ENCODE measurements at places on chromosomes 5 and 9.

GRCh38 chr9:105188746-105189145 is 55.7 kb upstream of the SLC44A1 start:
- DNase-seq, result no peak

GRCh38 chr5:178145965-178146820 is 7.5 kb downstream of the NHP2 start:
- DNase-seq, result no peak

DNA sequence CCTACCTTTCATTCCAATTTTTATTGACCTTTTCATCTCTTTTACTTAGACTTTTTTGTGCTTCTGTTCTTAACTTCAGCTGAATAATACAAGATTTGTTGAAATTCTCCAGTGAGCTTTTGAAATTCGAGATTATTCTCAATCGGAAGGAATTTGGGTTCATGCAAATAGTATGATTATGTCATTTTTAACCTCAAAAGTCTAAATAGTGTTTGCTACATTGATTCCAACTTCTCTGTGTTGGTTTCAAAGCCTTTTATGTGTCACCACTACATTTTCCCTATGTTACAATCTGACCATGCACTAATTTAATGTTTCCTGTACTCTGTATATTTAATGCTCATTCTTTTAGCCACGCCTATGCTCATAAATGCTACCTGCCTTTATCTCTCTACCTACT is 44.1 kb downstream of the VPS13A start:
- DNase-seq, result peak; percentile 13

DNA sequence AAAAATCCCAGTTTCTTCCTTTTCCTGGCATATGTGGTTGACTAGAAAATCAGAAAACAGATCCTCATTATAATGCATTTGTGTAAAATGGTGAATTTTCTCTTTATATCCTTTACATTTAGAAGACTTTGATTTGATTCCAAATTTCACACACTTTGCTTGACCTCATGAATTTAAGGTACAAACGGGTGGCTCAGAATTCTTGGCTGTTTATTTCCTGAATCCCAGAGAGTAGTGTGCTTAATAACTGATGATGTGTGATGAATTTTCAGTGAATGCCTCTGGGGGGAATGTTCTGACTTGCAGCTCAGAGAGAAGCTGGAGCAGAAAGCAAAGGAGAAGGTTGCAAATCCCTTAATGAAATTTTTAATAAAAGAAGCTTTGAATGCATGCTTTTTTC is 126.8 kb downstream of the SPATA31D1 start:
- no peak for DNase-seq

- DNase-seq, result no peak
Observed at GRCh38 chr5:50767588-50767987, 101.2 kb downstream of the PARP8 start.

DNA sequence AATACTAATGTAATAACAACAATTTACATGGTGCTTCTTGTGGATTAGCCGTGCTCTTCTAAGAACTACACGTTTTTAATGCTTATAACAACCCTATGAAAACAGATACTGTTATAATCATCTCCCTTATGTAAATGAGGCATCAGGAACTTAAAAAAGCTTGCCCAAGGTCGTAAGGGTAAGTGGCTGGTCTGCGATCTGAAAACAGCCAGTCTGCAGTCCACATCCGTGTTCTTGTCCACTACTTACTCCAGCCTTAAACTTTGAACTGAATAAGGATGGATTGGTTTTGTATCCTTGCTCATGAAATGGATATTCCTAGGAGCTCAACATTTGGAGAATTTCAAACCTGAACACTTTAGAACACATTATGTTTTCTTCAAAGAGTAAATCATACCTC is 26.7 kb downstream of the PAM start:
- DNase-seq, result no peak

DNA sequence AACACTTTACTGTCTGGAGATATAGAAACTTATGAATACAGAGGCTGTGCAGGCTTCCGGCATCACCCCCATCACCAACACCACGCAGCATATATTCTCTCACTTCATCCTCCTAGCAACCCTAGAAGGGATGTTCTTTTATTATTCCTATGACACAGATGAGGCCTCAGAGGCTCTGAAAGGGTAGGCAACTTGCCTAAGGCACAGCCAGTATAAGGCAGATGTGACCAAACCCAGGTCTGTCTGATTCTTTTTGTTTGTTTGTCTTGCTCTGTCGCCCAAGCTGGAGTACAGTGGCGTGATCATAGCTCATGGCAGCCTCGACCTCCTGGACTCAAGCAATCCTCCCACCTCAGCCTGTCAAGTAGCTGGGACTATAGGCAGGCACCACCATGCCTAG is 22.8 kb upstream of the CORO2A start:
- no peak for DNase-seq

- no peak for DNase-seq
Observed at GRCh38 chr5:8940934-8941333, 604.9 kb downstream of the SEMA5A start.

GRCh38 chr5:53569453-53569852 is 9.0 kb downstream of the NDUFS4 start:
- no peak for DNase-seq

DNA sequence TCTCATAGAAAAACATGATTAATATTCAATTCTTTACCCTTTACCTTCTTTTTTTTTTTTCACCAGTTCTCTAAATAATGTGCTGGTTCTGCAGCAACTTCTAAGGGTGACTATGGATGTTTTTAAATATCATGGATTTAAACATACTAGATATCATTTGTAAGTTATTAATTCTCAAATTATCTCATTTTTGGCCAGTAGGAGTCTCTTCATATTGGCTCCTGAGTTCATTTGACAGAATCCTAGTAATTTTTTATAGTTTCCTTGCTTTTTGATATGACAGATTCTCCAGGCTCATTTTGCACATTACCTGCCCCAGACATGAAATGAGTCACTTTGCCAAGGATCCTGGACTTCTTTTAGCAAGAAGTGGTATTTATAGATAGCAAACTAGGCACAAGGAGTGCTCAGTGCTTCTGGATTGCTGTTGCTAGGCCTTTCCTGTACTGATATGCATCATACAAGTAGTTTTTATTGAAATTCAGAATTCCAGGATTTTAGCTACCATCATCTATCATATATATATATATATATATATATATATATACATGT is 201.3 kb upstream of the IL12B start:
- DNase-seq, result no peak

DNA sequence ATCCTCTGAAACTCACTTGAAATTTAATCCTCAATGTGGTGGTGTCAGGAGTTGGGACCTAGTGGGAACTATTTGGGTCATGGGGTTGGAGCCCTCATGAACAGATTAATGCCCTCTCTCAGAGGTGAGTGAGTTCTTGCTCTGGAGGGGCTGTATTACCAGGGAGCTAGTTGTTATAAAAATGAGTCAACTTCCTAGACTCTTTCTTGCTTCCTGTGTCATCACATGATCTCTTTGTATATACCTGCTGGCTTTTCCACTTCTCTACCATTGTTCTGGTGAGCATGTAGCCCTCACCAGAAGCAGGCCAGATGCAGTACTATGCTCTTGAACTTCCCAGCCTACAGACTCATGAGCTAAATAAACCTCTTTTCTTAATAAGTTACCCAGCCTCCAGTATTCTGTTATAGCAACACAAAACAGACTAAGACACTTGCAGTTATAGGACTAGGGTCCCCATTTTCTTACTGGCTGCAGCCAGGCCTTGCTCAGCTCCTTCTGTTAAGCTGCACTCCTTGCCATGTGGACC is 127.5 kb downstream of the SUSD1 start:
- no peak for DNase-seq

- DNase-seq, result no peak
Observed at GRCh38 chr5:175309218-175309810, 134.7 kb downstream of the DRD1 start.

GRCh38 chr5:88956416-88956815 is 73.4 kb upstream of the MEF2C start:
- no peak for DNase-seq

DNA sequence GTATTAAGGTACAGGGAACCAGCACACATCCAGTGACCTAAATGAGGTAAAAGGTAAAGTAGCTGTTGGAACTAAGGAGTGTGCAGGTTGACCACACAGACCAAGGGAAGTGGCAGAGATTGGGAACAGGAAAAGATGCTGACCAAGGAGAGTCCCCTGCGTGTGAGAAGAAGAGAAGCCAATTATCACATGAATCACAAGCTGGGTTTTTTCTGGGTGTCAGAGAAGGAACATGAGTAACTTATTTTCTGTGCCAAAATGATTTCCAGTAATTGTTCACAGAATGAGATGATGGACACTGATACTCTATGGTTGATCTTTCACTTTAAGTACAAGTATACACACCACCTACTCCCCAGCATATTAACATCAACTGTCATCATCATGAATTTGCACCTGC is 130.7 kb upstream of the ACO1 start:
- no peak for DNase-seq

- DNase-seq, result no peak
Observed at GRCh38 chr5:540071-540905, 16.0 kb upstream of the SLC9A3 start.

DNA sequence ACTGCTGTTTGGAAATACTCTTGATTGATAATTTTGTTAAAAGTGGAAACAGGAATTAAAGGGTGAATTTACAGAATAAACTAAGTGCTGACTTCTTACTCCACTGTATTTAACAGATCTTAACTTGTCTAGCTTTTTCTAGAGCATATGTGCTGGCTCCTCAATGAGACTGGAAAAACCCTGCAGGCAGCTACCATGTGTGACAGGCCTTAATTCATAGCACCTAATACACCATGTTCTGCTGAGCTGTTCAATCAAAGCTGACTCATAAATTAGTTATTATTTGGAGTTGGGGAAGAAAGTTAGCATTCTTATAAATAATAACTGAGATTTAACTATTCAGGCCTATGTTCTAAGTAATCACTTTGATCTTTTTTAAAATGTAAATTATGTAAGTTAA is 29.4 kb downstream of the CTNNAL1 start:
- DNase-seq, result no peak

DNA sequence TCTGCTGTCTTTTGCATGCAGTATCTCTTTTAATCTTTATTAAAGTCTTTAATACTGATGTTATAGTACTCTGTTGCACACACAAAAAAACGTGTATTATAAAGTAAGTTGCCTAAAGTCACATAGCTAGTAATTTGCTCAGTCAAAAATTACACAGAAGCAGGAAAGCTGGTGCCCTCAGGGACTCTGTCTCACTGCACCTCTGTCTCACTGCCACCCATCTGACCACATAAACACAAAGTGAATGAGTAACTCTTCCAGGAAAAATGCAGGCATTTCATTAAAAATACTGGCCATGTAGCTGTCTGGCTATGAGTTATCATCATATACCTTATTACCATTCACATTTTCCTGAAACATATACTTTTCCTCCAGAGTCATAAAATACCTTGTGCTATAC is 591.7 kb downstream of the CSNK1G3 start:
- DNase-seq, result peak; percentile 16

- no peak for DNase-seq
Observed at GRCh38 chr5:87282269-87282668, 14.6 kb downstream of the RASA1 start.

- DNase-seq, result peak; percentile 69
Observed at GRCh38 chr9:100277166-100277979, 75.4 kb downstream of the TEX10 start.

DNA sequence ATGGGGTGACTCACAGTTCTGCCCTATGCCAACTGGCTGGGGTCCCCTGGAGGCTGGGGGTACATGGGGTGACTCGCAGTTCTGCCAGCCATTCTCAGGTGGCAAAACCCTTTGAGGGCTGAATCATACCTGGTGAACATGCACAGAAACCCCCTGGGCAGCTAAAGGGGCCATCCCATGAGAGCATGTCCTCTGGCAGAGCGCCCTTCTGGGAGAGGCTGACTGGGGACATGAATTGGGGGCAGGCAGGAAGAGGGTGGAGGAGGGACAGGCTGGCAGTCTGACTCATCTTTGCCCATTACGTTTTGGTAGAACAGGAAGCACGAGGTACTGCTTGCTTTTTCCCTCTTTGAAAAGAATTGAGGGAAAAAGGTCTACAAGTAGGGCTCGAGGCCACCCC is 16.7 kb downstream of the TRAF1 start:
- DNase-seq, result no peak

DNA sequence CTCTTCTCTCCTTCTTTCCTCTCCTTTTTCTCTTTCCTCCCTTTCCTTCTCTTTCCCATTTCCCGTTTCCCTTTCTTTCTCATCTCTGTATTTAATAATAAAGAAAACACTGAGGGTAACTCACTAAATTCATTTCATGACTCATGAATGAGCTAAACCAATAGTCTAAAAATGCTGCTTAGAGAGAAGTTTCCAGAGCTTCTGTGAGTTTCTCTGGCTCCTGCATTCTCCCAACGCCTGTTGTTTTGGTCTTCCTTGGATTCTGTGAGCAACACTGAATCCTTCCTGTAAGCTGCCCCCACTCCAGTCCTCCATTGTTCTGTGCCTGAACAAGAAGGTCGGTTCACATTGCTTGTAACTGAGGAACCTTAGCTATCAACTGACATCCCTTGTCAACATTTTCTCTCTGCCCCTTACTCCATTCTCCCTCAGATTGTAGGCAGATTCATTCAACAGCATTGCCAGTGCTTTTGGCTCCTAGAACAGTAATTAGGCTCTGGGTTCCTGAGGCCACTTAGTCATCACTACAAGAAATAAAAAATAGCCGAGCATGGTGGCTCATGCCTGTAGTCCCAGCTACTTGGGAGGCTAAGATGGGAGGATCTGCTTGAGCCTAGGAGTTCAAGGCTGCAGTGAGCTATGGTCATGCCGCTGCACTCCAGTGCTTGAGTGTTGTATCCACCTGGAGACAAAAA is 237.7 kb upstream of the KLF4 start:
- no peak for DNase-seq

DNA sequence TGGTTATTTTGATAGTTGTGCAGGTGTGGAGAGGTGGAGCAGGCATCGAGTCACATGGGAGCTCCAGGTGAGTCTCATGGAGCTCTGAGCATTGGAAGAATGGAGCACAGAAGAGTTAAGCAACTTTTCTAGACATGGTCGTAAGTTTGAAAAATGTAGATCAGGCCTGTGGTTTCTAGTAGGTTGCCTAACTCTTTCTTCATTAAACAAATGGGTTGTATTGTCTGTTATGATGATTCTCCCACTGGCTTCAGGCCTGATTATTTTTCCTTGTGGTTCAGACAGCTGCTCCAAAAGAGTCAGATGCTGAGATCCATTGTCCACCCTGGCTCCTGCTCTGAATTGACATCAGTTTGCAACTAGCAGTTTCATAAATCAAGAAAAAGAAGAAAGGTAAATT is 80.3 kb upstream of the RPS23 start:
- DNase-seq, result no peak

- DNase-seq, result no peak
Observed at GRCh38 chr5:177440211-177440989, 6.2 kb upstream of the PRR7 start.

- no peak for DNase-seq
Observed at GRCh38 chr5:73143716-73144115, 23.3 kb downstream of the TMEM171 start.

- no peak for DNase-seq
Observed at GRCh38 chr5:128036950-128037349, 46.6 kb upstream of the SLC12A2 start.

- peak; percentile 17 for DNase-seq
Observed at GRCh38 chr9:109640580-109641371, 139.2 kb upstream of the PALM2AKAP2 start.

Data from stromal cell of bone marrow (primary cell).